ENCODE measurements at places on chromosomes 6 and 20.

GRCh38 chr6:333379-334002, 41.2 kb downstream of the DUSP22 start:
- DNase-seq, result no peak

- no peak for DNase-seq
Measured at GRCh38 chr6:76992553-76992952, 470.7 kb downstream of the HTR1B start.

DNA sequence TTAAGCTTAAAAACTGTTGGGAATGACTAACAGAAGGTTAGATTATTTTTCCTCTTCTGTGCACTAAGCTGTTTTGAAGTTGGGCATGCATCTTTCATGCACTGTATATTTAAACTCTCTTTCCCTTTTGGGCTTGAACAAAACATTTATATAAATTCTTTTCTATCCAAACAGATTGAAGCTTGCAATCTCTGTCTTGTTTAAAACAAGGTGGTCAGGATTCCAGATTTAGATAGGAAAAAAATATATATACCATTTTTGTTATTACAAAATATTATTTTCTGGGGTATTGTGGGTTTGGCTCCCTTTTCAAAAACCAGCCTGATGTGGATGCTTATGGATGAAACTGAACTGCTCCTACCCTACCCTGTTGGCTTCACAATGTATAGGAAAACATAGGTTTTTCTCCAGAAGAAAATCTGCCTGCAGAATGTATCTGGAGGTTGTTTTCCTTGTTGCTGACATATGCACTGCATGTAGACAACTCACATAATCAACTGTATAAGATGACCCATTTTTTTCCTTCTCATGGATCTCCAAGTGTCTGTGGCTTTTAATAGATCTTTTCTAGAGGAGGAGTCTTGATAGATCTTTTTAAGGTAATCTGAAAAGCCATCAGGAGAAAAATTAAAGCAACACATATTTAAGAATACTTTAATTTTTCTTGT, 146.3 kb downstream of the PRL start:
- DNase-seq, result no peak

DNA sequence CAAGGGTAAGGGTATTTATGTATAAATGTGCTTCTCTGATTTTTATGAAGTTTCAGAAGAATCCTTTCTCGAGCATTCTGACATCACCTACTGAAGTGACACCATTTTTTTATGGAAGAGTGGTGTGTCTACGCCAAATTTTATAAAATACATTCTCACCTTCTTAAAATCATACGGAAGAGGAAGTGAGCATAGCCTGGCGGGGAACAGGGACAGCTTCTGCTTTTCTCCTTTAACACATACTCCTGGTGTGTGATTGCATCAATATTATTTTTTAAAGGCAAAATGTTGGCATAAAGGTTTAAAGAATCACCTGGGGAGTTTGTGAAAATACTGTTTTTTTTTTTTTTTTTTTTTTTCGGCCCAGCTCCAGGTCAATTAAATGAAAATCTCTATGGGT, 733.6 kb upstream of the MAN1A1 start:
- DNase-seq, result no peak

- no peak for DNase-seq
Measured at GRCh38 chr20:33019465-33020277, 11.8 kb upstream of the BPIFB6 start.

- no peak for DNase-seq
Measured at GRCh38 chr6:39931607-39932006, 2.7 kb downstream of the MOCS1 start.

DNA sequence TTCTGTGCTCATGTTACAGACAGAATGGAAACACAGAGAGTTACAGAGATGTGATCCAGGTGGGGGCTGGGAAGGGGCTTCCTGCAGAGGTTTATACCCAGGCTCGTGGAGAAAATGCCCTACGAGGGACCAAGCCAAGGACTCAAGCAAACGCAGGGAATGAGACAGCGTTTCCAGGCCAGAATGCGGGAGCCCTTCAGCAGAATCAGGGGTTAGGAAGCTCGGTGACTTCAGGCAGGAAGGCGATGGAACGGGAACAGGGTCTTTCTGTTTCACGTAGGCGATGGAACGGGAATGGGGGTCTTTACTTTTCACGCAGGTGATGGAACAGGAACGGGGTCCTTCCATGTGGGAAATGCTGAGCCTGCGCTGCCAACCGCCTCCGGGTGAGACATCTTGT, 82.6 kb downstream of the THBS2 start:
- no peak for DNase-seq

- DNase-seq, result no peak
Measured at GRCh38 chr6:25454136-25454535, 175.0 kb downstream of the CARMIL1 start.

DNA sequence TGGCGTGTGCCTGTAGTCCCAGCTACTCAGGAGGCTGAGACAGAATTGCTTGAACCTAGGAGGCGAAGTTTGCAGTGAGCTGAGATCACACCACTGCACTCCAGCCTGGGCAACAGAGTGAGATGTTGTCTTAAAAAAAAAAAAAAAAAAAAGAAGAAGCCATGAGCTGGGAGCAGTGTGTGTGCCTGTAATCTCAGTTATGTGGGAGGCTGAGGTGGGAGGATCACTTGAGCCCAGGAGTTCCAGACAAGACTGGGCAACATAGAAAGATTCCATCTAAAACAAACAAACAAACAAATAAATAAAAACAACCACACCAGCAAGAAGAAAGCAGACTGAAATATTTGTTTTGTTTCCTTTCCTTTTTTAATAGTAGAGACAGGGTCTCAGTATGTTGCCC, 62.2 kb upstream of the KIF13A start:
- DNase-seq, result no peak

GRCh38 chr6:100463630-100464161, 1.0 kb downstream of the SIM1 start:
- no peak for DNase-seq

GRCh38 chr6:44052419-44053023, 74.7 kb downstream of the MRPL14 start:
- no peak for DNase-seq

DNA sequence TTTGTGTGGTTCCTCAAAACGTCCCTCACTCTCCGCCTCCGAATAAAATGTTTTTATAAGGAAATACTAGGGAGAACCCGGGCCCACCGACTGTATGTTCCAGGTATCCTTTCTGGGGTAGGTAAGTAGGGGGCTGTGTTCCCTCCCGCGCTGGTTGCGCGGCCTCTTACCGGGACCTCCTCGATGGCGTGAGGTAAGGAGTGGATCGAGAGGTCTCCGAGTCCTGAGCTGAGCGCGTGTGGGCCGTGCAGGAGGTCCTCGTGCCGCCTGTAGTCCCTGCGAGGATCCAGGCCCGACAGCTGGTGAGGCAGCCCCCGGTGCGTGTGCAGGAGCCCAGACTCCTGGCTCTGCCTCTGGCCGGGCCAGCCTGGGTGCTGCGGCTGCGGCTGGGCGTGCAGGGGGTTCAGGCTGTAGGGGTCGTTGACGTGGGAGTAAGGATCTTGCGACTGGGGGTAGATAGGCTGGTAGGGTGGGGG, 5.1 kb downstream of the TFAP2A start:
- no peak for DNase-seq

GRCh38 chr6:15458021-15458459, 204.8 kb downstream of the DTNBP1 start:
- DNase-seq, result no peak

GRCh38 chr6:2669067-2669700, 81.5 kb downstream of the MYLK4 start:
- DNase-seq, result no peak
